ENCODE measurements at places on chromosomes 7 and 10.

GRCh38 chr7:15326044-15326644 lies 235.7 kb downstream of the AGMO start:
- no peak for DNase-seq

GRCh38 chr10:132039371-132039770 lies 26.4 kb upstream of the JAKMIP3 start:
- no peak for DNase-seq

DNA sequence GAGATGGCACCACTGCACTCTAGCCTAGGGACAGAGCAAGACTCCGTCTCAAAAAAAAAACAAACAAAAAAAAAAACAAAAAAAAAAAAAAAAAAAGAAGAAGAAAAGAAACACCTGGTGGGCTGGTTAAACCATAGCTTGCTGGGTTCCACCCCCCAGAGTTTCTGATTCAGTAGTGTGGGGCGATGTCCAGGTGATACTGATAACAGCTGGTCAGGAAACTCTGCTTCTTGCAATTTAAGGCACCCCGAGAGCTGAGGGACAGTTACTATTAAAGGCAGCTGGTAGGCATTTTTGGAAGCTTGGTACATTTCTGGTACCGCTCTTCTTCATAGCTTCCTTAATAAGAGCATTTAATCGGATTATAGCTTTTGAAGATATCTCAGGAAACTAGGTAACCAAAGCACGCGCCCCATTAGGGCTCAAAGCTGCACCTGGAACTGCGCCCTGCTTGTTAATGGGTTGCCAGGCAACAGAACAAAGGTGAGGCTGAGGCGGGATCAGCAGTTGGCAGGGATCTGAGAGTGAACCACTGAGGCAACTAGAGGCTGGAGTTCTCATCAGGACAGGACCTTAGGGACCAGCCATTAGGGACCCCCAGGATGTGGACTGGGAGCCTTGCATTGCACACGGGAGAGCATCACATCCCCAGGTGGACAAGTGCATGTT lies 6.5 kb upstream of the SDK1 start:
- DNase-seq: no peak

DNA sequence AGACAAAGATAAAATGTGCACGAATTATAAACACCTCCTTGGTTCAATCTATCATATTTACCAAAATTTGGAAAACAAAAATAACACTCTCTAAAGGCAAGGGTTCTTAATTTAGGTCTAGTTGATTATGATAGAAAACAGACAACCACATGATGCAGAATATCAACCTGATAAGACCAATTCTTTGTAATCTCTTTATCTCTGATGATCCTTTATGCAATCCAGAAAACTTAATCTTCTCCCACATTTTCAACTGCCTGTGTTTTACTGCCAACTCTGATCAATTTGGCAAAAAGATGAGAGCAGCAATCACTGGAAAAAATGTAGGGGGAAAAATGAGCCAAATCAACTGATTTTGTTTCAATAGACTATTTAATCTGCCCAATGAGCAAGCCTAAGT lies 148.5 kb downstream of the LRRN3 start:
- no peak for DNase-seq

DNA sequence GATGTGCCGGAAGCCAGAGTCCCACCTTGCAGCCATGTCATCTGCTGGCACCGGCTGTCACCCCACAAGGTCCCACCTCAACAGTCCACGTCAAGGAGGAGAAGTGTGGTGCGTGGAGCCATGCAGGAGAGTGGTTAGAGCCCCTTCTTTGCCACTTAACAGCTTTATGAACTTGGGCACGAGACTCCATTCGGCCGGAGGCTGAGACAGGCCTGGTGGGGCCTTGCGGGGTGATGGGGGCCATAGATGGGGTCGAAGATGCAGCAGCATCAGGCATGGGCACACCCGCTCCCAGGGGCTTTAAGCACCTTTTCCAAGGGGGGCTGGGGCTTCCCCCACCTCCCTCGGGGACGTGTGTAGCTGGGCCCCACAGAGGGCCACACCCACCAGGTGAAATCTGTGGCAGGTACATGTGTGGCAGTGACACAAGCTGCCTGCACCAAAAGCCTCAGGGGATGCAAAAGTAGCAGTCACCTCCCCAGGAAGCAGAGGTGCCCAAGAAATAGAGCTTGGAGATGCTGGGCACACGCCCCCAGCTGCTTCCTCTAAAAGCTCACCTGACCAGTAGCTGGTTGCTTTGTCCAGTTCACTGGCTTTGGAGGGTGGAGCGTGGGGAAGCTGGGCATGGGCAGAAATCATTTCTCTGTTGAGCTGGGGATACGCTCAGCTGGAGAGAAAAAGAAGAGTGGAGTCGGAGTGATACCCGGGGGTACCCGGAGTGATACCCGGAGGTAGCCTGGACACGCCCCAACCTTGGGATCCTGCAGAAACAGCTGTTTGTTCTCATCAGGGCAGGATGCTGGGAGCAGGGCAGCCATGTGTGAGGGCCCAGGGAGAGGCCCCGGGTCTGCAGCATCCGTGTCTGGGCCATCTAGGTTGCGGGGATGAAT lies 199.8 kb downstream of the EBF3 start:
- peak; percentile 24 for DNase-seq

DNA sequence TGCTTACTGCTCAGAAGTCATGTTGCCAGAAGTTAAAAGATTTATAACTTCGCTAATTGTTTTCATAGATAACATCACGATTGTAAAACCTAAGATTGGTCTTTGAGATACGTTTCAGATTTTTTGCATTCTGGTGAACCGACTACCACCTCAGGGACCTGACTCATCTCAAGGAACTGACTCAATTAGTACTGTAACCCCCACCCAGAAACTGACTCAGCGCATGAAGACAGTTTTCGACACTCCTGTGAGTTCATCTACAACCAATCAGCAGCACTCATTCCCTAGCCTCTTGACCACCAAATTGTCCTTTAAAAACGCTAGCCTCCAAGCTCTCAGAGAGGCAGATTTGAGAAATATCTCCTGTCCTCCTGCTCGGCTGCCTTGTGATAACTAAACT lies 72.3 kb downstream of the ELMO1 start:
- DNase-seq: no peak

DNA sequence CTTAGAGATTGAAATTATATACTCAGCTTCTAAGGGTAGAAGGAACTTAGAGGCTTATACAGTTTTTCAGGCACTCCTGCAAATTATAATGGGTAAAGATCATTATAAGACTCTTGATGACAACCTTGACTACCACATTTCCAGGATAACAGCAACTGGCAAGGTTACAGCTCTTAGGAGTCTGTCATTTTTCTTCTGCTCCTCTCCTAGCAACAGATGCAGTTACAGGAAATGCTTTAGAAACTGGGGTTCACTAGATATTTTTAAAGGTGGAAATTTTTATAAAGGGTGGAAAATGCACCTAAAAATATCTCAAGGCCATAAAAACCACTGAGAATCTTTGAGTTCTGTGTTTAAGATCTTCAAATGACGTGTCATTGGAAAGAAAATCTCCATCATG lies 185.8 kb downstream of the RELN start:
- no peak for DNase-seq

DNA sequence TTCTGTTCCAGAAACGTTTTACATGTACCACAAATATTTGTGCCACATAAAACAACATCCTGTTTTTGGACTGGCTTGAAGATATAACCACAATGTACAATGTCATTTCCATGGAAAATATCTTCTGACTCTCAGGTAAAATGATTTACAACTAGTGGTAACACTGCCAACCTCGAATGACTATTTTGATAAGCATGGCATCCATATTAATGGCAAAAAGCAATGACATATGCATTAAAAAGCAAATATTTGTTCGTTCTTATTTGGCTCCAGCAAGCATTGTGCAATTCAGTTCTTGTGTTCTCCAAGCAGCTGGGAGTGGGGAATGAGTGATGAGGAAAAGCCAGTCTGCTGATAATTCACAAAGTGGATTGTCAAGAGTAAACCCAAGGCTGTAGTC lies 289.0 kb downstream of the PLXDC2 start:
- no peak for DNase-seq

DNA sequence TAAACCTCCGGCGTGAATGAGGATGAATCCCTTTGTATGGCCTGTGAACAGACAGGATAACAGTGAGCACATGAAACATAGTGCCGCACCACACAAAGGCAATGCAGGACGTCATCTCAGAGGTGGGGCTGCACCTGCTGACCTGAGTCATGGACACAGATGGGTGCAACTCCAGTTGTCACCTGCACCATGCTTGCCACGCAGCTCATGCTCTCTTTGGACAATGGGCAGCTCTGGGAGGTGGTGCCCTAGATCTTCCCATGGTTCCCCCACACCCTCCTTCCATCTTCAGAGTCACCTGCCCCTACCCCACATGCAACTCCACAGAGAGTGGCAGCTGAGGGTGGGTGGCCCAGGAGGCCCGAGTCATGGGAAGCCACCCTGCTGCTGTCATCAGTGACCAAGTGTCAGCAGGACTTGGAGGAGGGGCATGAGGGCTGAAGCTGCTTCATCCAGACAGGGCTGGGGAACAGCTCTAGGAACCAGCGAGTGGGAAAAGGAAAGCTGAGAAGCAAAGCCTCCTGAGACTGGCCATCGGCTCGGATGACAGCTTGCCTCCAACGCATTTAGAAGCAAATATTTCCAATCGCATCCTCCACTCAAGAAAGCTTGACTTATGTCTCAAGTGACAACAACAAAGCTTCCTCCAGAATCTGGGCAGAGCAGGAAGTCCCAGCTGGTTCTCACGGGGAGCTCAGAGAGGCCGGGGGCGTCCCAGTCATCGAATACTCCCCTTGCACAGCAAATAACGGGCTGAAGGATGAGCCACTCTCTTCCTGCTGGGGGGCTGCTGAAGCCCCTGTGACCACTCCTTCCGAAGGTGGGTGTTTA lies 27.1 kb downstream of the VIPR2 start:
- no peak for DNase-seq

GRCh38 chr7:150955519-150956394 lies 22.4 kb downstream of the KCNH2 start:
- DNase-seq: peak; percentile 86

DNA sequence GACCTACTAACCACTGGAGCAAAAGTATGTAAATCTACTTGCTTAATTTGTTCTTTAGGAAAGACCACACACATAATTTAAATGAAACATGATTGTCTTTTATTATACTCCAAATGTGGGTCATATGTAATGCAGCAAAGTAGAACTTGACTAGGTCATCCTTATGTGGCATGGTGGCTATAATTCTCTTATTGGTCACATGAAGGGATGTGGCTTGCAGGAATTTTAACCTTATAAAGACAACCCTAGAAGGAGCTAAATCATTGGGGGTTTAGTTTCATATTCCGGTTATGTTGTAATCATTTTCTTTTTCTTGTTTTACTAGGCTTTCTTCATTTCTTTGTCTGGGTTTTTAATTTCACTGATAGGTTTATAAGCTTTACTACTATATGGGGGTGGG lies 93.9 kb downstream of the SEPTIN7 start:
- no peak for DNase-seq

DNA sequence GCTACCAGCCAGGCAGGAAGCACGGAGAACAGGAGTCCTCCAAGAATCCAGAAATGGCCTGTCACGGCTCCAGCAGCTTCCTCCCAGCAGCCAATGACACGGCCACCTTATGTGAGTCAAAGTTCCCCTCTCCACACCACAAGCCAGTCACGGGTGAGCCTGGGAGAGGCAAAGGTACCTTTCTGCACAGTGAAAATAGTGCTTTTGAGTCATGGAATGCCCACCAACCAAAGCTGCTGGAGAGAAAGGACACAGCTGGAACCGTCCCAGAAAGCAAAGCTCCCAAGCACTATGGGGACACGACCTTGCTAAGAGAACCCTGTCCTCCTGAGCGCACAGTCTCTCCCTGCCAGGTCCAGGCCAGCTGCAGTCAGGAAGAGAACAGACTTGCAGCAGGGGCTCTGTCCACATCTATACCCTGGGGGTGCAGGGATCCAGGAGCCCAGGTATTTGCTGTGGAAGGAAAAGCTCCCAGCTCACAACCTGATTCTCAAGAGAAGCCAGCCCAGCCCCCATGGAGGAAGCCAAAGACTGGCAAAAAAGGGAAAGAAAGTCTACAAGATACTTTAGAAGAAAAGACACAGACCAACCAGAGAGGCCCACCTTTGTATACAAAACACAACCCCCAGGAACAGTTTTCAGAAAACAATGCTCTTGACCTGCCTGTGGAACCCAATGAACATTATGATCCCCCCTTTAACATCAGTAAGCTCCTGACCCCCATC lies 24.4 kb downstream of the C10orf71 start:
- no peak for DNase-seq

DNA sequence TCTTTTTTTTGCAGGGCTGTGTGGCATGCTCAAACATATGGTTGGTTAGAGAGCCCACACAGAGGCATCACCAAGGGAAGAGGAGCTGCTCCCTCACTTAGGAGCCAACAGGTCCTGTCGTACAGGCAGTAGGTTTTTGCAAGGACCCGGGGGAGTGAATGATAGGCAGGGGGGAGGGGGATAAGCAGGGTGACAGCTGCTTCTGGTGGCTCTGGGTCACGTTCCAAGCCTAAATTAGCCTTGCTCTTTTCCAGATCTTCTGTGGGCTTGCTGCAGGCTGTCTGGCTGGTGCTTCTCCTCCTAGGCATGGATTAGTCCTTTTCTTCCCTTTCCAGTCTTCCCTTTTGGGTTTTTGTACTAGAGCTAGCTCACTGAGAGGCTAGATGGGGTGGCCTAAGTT lies 117.7 kb upstream of the PODXL start:
- no peak for DNase-seq

GRCh38 chr10:68242051-68242450 lies 10.1 kb upstream of the ATOH7 start:
- no peak for DNase-seq

DNA sequence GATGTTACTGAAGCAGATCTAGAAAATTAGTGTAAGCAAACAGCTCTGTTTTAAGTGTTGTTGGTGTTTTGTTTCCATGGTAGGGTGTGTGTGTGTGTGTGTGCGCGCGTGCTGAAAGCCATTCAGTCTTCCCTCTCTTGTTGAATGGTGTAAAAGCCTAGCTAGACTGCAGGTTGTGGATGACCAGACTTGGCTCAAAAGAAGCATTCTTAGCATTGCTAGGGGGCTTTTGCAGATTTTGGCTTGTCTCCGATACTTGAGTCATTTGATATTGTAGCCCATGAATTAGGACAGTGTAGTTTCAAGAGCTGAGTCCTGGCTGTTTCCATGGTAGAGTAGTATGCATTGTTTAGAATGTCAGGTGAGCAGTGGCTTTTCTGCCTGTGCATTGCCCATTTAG lies 99.1 kb downstream of the SND1 start:
- no peak for DNase-seq

- no peak for DNase-seq
Measured at GRCh38 chr7:148813890-148814289, 70.2 kb downstream of the EZH2 start.

DNA sequence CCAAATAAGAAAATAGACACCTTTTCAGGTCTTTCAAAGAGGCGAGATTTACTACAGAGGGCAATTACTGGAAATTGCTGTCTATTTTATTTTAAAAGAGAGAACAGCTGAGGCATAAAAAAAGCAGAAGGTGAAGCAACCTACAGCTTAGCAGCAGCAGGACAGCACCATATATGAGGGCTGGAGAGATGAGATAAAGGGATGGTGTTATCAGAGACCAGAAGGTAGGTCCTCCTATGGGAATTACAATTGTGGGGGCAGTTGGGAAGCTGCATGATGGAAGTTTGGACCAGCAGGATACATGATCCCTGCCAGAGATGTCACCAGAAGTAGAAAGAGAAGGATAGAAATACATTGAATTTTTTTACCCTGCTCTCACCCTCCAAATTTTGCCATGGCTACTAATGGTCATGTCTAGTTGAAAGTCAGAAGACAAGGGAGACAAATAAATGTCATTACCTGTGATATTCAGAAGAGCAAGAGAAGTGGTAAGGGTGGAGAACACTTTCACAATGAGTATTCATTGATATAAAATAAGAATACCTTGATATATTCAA lies 77.2 kb upstream of the CALCR start:
- DNase-seq: no peak
